ENCODE measurements at places on chromosomes 7 and 10. TPM values are rescaled to one million over a fixed set of nuclear protein-coding genes. Genes with fewer than 3 reads are reported as not detected.

The CALN1 gene
- not detected for total RNA-seq

The ZP3 gene
- 1.2 TPM for total RNA-seq

The ZNF804B gene
- not detected for total RNA-seq

The SEMA3D gene
- total RNA-seq: 7.0 TPM

The ZKSCAN1 gene
- 35.3 TPM for total RNA-seq

The PCLO gene
- 0.19 TPM for total RNA-seq

The PRSS37 gene
- not detected for total RNA-seq

The TMEM270 gene
- total RNA-seq: not detected

The CEP41 gene
- total RNA-seq: 22.4 TPM

The CRYGN gene
- total RNA-seq: 0.56 TPM

The NOS3 gene
- total RNA-seq: 5.8 TPM

The PPIA gene
- total RNA-seq: 2,476 TPM

The NCOA4 gene
- total RNA-seq: 204 TPM

The MYL10 gene
- not detected for total RNA-seq

The PNLIPRP1 gene
- total RNA-seq: not detected

The STK31 gene
- under 0.01 TPM for total RNA-seq

The NRG3 gene
- total RNA-seq: under 0.01 TPM

The SPDYE6 gene
- total RNA-seq: not detected

The CARD11 gene
- total RNA-seq: 0.28 TPM

The MOGAT3 gene
- not detected for total RNA-seq

The WNT8B gene
- not detected for total RNA-seq

The SYT15B gene
- total RNA-seq: 0.28 TPM

The C7orf57 gene
- not detected for total RNA-seq

The ITPRID1 gene
- total RNA-seq: not detected

The SFRP5 gene
- total RNA-seq: not detected

The KCNK18 gene
- not detected for total RNA-seq

The PTER gene
- total RNA-seq: 11.3 TPM

The ANKRD1 gene
- total RNA-seq: 169 TPM

The RPEL1 gene
- 0.19 TPM for total RNA-seq

The GPRIN2 gene
- total RNA-seq: not detected

The PAX4 gene
- not detected for total RNA-seq

The TRIM74 gene
- total RNA-seq: not detected

The HKDC1 gene
- 0.38 TPM for total RNA-seq

The KDM7A gene
- 7.3 TPM for total RNA-seq

The ZNF425 gene
- total RNA-seq: 3.1 TPM

The NKX2-3 gene
- not detected for total RNA-seq

The NODAL gene
- not detected for total RNA-seq

The DOCK4 gene
- total RNA-seq: 26.6 TPM

The NMT2 gene
- total RNA-seq: 44.3 TPM

The CCDC172 gene
- total RNA-seq: not detected

The AKR1C4 gene
- not detected for total RNA-seq

The GIMAP8 gene
- total RNA-seq: 0.28 TPM

The EIF3A gene
- 156 TPM for total RNA-seq

The TLX1 gene
- not detected for total RNA-seq

The GHRHR gene
- total RNA-seq: not detected

The STEAP2 gene
- total RNA-seq: 36.9 TPM

The TUBAL3 gene
- not detected for total RNA-seq

The CNTNAP2 gene
- not detected for total RNA-seq

The SYT15 gene
- under 0.01 TPM for total RNA-seq

The VAX1 gene
- total RNA-seq: not detected

The CHAT gene
- total RNA-seq: not detected

The GALNT17 gene
- total RNA-seq: not detected

The FXYD4 gene
- total RNA-seq: not detected

The FAM25A gene
- total RNA-seq: not detected

The ASZ1 gene
- total RNA-seq: not detected
